ENCODE measurements at places on chromosomes 7 and 10.

DNA sequence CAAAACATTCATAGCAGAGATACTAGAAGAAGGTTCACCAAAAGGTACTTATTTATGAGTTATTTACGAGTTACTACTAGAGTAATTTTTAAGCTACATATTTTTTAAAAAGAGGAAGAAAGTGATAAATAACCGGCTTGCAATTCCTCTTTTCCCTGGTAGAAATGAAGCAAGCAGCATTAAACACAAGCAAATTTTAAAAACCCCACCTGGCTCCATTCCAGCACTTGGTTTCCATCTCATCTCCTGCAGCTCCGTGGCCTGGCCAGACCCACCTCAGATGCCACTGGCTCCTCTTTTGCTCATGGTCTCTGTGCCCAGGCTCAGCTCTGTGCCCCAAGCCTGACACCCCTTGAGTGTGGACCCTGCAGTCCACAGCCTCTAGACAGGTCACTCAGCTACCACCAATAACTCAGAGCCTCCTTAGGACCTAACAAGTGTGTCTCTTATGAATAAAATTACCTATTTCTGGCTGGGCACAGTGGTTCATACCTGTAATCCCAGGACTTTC, 479.5 kb downstream of the TNS3 start:
- no peak for DNase-seq

- no peak for DNase-seq
Measured at GRCh38 chr10:58842860-58843376, 330.2 kb downstream of the BICC1 start.

DNA sequence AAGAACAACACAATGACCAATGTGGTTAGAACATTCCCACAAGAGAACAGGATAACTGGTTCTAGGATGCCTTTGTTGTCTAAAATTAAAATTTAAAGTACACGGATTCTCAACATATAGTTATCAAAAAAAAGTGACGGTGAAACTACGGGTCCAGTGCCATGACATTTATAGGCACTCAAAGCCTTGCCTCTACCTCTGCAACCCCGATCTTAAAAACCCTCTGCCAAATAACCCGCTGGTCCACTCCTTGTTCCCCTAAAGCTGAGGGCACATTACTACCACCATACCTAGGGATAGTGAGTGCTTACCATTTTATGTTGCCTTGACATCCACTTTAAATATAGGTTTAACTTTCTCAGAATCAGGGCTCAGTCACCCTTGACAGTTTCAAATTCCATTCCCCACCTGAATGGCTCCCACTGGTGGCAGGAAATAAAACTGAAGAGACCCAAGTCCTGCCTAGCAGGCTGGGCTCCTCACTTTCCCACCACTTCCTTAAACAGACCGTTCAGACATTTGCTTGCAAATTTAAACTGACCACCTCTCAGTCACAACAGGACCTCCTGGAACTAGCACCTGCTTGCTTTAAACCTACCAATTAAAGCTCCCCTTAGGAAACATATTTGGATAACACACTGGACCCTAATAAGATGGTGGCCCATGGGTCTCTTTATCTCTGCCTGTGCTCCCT, 169.9 kb upstream of the ASAH2 start:
- peak; percentile 44 for DNase-seq

DNA sequence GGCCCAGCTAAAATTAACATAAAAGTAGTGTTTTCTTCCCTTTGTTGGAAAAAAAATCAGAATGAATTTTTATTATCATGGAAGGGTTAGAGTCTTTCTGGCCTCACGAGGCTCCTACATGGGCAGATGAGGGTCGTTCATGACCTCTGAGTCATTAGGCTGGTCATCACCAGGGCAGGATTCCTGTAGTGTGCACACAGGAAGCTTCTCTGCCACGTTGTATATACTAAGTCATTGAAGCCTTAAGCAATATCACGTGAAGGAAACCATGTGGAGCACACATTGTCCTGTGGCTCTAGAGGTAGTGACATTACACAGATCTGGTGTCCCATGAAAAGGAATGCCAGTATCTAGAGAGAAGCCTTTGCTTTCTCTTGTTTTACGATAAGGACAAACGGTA, 84.7 kb upstream of the C1QL3 start:
- DNase-seq, result no peak

GRCh38 chr7:77734659-77735421, 38.6 kb downstream of the RSBN1L start:
- no peak for DNase-seq

DNA sequence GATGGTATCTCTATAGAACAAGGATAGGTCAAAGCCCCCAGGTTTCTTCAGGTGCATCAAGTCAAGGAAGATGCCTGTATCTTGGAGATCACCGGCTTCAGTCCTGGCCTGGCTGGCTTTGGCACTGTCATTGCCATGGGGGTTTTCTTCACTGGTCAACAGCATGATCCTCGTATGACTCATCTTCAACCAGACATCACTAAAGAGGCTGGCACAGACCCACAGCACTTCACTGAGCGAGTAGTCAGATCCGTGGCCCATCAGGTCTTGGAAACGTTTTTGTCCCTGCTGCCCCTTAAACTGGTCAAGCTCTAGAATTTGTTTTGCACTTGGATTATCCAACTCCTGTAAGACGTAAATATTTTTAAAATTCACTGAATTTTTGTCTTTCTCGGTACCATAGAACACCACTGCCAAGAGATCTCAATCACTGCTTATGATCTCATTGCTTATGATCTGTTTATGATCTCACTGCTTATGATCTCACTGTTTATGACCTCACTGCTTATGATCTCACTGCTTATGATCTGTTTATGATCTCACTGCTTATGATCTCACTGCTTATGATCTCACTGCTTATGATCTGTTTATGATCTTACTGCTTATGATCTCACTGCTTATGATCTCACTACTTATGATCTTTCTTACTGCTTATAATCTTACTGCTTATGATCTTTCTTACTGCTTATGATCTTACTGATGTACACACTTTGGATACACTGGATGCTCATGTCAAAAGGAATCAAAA, 135.2 kb downstream of the CYP26A1 start:
- DNase-seq, result no peak

DNA sequence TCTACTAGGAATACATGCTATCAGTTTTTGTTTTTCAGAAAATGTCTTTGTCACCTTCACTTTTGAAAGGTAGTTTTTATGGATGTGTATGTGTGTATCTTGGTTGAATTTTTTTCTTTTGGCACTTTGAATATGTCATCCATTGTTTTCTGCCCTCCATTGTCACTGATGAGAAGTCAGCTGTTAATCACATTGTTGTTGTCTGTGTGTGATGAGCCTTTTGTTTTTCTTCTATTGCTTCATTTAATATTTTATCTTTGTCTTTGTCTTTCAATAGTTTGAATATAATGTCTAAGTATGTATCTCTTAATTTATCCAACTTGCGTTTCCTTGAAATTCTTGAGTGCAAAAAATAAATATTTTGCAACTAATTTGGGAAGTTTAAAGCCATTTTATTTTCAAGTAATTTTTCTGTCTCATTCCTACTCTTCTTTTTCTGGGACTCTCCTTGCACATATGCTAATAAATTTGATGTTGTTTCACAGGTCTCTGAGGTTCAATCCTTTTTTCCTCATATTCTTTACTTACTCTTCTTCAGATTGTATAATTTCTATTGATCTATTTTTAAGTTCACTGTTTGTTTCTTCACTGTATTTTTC, 546.9 kb upstream of the GHITM start:
- DNase-seq, result no peak

GRCh38 chr7:119197877-119198527, 973.5 kb downstream of the ANKRD7 start:
- peak; percentile 14 for DNase-seq

- DNase-seq, result no peak
Measured at GRCh38 chr10:93995182-93995581, 1.5 kb downstream of the PLCE1 start.

- no peak for DNase-seq
Measured at GRCh38 chr7:26531926-26532325, 240.3 kb downstream of the SNX10 start.

DNA sequence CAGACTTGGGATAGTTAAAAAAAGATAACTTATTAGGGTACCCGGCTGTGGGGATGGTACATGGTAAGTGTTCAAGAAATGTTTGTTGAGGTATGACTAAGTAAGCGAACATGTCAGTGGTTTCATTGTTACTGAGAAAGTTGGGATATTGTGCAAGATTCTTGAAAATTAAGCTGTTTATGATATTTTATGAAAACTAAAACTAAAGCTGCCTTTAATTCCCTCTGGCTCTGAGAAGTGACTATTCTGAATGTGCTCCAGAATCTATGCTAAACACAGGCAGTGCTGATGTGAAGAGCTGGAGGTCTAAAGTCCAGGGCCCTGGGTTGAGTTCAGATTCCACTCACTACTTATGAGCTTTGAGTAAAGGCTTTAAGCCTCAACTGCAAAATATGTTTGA, 72.9 kb downstream of the AOAH start:
- no peak for DNase-seq

DNA sequence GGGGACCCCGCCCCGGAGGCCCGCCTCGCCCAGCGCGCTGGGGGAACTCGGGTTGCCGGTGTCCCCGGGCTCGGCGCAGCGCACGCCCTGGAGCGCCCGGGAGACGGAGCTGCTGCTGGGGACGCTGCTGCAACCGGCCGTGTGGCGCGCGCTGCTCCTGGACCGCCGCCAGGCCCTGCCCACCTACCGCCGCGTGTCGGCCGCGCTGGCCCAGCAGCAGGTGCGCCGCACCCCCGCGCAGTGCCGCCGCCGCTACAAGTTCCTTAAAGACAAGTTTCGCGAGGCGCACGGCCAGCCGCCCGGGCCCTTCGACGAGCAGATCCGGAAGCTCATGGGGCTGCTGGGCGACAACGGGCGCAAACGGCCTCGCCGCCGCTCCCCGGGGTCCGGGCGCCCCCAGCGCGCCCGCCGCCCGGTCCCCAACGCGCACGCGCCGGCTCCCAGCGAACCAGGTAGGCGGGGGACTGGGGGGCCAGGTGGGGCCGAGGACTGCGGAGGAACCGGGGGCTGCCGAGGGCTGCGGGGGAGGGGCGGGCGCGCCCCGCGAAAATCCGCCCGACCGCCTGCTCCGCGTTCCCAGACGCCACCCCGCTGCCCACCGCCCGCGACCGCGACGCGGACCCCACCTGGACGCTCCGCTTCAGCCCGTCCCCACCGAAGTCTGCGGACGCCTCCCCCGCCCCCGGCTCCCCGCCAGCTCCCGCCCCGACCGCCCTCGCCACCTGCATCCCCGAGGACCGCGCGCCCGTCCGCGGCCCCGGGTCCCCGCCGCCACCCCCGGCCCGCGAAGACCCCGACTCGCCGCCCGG, 574 bp downstream of the UTF1 start:
- DNase-seq, result no peak

GRCh38 chr10:104333032-104333727, 5.1 kb downstream of the ITPRIP start:
- no peak for DNase-seq

DNA sequence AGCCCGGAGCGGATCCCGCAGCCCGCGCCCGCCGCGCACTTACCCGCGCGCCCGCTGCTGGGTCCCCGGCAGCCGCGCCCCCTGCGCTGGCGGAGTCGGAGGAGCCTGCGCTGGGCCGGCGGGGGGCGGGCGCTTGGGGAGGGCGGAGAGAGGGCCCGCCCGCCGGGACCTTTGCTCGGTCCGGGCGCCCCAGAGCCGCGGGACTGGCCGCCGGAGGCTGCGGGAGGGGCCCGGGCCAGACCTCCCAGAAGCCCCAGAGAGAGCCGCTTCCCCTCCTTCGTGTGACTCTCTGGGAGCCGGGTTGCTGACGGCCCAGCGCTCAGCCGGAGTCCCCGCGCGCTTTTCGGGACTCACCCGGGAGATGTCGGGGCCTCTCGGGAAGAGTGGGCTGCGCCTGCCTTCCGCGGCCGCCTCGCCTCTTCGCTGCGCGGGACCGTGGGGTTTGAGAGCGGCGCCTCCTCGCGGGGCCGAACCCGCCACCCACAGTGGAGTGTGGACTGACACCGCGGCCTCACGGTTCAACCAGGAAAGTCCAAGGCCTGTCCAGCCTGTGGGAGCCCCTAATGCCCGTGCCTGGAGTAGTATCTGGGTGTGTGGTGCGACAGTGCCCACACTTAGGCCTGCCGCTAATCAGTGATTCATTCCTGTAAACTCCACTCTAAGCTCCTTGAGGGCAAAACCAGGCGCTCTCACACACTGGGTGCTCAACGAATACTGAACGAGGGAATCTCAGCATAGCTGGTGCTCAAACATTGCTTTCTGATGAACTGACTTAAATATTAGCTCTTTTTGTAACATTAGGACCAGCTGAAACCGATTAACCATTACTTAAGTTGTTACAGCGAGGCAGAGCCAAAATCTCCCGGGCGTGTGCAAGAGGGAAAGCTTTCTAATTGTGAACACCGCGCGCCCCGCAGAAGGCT, at the start of gene GSDME:
Gene GSDME (minus strand): TSS at position 112 of the 923 bp plus-strand sequence. CDS start 7,690 bp downstream, outside the sequence.
- DNase-seq, result peak; percentile 87

DNA sequence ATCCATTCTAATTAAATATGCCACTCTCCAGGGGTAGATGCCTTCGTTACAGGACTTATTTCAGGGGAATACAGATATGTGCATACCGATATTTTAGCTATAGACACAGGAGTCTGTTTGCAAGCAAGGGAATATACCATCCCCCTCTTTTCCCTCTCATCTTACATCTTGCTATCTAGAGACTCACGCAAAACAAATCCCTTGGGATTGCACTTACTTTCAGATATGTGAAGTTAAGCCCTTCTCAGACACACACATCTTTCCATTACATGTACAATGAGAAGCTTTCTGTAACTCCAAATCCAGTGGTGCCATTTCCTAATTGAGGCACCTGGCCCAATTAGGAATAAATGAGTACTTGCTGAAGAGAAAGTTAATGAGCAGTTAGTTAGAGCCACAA, 250.4 kb upstream of the FZD8 start:
- no peak for DNase-seq

DNA sequence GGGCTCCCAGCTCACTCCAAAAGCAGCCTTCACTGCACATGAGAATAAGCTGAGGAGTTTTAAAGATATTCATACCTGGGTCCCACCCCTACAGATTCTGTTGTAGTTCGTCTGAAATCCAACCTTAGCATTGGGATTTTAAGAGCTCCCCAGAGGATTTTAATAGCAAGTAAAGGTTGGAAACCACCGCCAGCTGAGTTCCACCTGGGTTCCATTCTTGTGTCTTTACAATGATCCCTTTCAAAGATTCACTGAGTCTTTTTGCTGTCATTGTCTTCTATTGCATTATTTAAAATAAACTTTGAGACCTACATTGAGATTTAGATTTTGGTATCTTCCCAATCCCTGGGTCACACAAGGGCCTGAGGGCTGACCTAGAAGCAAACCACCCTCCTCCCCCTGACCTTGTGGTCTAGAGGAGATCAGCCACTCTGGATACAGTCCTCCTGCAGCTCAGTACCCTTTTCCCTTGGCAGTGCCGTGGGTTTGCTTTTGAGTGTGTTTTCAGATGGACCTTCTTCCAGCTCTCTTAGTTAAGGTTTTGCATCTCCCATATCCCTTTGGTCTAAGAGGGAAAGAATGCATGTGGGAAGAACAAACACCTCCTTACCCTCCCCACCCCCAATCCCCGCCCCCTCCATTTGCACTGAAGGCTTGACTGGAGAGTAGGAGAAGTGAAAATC, 22.6 kb upstream of the SIRT1 start:
- no peak for DNase-seq

DNA sequence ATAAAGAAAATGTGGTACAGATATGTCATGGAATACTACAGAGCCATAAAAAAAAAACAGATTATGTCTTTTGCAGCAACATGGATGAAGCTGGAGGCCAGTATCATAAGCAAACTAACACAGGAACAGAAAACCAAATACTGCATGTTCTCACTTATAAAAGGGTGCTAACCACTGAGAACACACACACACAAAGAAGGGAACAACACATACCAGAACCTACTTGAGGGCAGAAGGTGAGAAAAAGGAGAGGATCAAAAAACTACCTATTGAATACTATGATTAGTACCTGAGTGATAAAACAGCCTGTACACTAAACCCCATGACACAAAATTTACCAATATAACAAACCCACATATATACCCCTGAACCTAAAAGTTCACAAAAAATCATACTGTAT, 144.6 kb downstream of the TPK1 start:
- no peak for DNase-seq
